ENCODE measurements at places on chromosomes 12 and 14.

DNA sequence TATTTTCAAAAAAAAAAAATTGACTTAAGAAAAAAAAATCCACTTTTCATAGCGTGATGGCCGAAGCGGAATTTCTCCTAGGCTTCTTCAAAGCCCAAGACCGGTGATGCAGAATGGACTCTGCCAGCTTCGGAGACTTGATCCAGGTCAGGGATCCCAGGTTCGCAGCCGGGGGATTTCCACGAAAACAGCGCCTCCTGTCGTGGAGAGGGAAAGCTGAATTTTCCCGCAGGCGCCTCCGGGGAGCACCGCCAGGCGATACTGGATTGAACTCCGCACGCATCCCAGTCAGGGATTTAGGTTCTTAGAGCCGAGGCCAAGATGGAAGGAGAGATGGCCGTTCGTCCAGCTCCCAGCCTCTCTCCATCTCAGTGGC lies 2.1 kb downstream of the TTC6 start:
- DNase-seq: no peak

DNA sequence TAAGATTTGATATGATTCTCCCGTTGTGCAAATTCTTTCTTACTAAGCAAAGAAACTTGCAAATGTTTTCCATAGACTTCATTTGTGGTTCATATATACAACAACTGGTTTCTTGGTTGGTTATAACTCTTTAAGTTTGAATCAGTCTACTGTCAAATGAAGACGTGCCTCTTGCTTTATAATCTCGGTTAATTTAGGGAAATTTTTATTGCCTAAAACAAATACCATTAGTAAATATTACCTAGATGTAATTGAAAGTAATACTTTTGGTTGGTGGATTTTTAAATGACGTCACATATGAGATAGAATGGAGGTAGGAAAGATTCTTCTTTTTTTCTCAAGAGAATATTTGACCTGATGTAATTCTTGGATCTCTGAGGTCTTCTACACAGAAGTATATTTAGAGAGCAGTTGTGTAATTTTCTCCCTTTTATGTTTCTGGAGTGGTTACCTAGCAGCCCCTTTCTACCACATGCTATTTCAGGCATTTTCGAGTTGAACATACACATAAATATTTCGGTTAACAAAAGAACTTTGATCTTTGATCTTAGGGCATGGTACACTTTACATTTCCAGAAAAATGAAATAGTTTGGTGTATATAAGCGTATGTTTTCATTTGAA lies 1.7 kb downstream of the ATF7IP start:
- no peak for DNase-seq

- DNase-seq: no peak
Measured at GRCh38 chr14:99551034-99551922, 52.7 kb downstream of the CCDC85C start.

DNA sequence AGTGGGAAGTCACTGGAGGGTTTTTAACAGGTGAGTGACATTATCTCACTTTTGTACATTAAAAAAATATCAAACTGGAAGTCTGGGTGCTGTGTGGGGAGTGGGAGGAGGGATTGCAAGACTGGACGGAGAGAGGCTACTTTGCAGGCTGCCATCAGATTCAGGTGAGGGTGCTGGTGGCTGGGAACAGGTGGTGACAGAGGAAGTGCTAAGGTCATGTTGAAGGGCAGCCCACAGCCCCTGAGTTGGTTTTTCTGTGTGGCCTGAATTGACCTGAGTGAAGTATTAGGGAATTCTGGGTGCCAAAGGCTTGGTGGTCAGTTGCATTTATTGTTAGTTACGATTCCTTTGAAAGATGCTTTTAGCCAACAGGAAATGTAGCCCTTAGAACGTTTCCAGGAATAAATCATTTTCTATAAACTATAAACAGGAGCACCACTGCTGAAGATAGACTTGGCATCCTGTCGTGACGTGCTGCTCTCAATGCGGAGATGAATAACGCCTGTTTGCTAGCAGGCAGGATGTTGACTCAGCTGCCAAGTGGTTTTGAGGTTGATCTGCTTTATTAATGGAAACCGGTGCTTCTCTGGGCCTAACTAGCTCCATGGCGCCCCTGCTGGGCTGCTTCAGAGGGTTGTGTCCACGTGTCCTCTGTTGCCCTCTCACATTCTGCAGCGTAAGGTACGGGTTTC lies 707.5 kb upstream of the TMEM132C start:
- DNase-seq: no peak

DNA sequence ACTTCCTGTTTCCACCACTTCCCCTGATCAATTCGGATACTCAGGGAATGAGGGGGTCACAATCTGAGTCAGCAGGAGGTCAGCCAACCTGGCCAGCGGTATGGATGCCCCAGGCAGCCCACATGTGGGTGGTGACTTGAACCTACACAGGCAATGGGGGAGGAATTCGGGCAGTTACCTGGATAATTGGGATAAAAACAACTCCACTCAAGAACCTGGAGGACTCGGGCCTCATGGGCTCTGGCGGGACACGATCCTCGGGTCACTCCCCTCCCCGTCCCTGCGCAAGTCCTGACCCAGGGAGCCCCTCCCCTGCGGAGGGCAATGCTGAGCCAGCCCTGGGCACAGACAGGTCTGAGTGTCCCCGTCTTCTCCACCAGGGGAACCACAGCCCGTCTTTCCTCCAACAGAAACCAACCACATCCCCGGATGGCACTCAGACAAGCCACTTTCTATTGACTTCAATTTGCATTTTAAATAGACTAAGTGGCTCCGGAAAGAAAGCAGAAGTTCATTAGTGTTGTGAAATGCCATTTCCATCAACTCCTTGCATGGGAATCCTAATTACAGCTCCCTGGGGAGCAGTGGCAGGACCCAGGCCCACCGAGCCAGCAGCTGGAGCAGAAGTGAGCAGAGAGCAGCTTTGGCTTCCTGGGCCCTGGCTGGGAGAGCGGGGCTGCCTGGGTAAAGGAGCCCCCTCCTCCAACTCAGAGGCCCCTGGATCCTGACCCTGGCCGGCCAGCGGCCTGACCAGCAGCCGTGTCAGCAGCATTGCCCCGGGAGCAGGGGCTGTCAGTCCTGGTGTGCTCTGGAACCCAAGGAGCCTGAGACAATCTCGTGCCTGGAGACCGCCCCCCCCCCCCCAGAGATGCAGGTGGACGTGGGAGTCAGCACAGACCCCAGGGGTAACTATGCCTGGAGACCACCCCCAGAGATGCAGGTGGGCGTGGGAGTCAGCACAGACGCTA lies 374.1 kb downstream of the ADGRD1 start:
- DNase-seq: no peak

GRCh38 chr12:114555451-114555850 lies 128.5 kb downstream of the TBX3 start:
- no peak for DNase-seq

- no peak for DNase-seq
Measured at GRCh38 chr14:30869551-30870155, 4.7 kb upstream of the COCH start.

DNA sequence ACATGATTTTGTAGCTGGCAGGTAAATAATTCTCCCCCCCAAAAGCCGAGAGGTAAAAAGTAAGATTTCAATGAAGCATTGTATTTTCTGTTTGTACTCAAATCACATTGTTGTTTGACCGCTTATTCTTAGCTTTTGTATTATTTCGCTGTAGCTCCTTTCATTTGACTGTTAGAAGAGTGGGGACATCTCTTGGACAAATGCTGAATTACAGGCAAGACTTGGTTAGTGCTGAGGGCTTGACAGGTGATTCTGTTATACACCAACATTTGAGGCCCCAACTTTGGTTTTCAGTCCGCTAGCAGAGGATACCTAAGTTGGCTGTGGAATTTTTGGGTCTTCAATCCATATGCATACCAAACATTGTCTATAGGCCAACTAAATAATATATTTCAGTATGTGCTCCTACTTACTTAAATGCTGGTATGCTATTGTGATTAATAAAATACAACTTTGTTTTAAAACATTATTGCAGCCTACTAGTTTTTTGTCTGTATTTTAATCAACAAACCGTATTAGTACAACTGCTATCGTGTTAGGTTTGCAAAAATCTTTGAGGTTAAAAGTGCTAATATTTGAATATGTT lies 102.2 kb downstream of the ERC1 start:
- no peak for DNase-seq

DNA sequence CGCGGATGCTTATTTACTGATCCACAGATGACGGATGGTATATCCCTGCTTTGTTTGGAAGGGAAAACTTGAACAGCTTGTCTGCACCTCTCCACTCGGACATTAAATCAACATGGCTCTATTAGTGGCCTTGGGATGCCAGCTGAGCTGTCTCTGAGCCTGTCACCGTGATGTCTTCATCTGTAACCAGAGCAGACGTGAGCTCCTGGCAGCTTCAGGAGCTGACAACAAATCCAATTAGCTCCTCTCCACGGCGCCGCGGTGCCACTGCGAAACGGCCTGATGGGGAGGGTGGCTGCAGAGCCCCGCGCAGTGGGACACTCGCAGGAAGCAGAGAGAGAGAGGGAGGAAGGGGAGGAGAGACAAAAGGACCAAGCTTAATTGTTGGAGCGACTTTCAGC lies 112.3 kb downstream of the PAPOLA start:
- DNase-seq: no peak

GRCh38 chr12:79934281-79935020 lies 446 bp downstream of the PPP1R12A start:
- no peak for DNase-seq

- no peak for DNase-seq
Measured at GRCh38 chr14:64628940-64629408, 75.2 kb upstream of the PLEKHG3 start.

DNA sequence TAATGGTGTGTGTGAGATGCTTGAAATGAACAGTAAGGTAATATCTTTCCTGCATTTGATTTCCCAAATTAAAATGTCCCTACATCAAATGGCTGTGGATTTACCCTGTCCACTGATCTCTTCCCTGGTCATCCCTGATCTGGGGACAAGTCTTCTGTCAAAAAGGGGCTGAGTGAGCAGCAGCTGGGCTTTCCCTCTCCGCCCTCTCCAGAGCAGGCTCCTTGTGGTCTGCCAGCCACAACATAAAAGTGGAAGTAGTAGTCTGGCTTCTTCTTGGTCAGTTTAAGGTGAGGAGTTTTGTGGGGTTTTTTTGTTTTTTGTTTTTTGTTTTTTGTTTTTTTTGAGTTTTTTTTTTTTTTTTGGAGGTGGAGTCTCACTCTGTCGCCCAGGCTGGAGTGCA lies 25.2 kb upstream of the PLXNC1 start:
- DNase-seq: no peak

DNA sequence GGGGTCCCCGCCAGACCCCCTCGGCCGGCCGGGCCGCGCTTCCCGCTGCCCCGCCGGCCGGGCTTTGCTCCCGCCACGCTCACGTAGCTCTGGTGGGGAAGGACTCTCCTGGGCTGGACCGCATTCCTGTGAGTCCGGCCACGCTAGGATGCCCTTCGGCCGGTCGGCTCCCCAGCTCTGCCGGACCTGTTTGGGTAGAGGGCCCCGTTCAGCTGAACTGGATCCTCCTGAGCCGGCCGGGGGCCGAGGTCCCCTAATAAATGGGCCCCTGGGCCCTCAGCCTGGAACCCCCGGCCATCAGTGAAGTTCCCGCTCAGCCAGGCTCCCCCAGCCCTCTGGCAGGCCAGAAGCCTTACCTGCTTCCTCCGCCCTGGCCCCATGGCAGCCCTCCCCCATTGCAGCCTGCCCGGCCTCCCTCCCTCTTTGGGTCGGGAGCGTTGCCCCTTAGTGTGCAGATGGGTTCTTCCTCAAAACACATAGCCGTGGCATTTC lies 593 bp downstream of the UNC119B start:
- DNase-seq: no peak

GRCh38 chr12:19885093-19885812 lies 446.0 kb downstream of the AEBP2 start:
- no peak for DNase-seq

DNA sequence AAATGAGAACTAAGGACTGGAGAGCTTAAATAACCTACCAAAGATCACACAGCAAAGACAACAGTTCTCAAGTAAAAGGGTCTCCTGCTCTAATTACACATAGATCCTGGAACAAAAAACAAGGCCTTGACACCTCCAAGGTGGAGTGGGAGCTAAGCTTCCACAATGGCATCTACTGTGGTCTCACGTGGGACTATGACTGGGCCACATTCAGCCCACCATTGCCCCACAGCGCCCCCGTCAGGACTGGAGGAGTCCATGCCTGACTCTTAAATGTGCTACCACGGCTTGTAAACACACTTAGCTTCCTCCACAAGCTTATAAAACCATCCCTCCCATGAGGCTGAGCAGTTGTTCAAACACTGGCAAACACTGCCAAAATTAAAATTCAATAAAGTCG lies 88.5 kb downstream of the GCH1 start:
- no peak for DNase-seq

DNA sequence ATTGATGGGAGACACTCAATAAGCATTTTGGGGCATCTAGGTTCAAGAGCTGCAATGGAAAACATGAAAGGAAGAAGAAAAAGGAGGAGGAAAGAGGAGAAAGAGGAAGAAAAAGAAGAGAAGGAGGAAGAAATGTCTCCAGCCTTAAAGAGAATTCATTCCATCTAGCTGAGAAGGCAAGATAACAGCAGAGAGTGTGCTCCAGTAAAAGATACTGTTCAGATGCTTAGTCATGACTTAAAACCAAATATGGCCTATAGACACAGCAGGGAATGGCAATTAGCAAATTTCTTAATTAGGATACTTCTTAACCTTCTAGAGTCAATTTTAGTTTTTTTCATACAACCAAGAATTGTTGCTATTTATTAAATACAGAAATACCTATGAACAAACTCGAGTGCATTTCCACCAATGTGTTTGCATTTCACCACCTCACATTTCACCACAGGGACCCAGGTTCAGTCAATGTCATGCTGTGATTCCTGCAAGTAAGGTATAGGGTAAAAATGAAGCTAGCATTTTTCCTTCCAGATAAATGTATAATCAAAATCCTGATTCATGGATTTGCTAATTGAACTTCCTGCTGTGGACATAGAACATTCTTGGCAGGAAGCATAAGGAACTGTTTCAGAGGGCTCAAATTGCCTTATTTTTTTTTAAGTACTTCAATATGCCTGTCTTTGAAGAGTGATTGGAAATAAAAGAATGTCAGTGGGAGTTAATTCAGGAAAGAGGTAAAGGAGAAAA lies 177.8 kb downstream of the RPS29 start:
- no peak for DNase-seq

DNA sequence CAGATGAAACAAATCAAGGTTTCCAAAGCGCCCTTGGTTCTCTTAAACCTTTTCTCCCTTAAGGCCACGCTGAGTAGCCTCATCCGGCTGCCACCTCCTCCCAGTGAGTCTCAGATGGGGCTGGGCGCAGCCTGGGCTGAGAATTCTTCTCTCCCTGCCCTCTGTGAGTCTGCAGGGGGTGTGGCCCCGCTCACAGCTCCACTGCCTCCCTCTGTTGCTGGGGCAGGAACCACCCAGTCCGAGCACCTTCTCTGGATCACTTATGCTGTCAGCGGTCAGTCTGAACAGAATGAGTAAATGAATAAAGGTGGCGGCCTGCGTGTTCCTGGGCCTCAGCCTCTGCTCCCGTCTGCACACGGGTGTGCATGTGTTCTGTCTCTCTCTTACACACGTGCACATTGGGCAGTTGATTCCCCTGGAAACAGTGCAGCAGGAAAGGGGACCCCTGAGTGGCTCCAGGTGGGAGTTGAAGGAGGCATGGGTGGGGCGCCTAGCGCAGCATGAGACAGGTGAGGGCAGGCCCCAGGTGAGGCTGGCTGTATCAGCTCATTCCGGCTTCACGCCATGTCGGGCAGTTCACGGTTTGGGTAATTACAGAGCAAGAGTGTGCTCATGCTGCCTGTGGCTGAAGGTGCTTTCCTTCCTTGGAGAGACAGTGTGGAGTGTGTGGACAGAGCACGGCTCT lies 4.3 kb downstream of the PAPLN start:
- no peak for DNase-seq

- DNase-seq: no peak
Measured at GRCh38 chr14:89792489-89793366, 161.8 kb downstream of the EFCAB11 start.

All from stimulated activated CD8-positive, alpha-beta memory T cell treated with anti-CD3 and anti-CD28 coated beads, Interleukin-2, amount 100 ng/mL, for 1 hour (primary cell).